Activated CD4-positive, alpha-beta memory T cell treated with anti-CD3 and anti-CD28 coated beads, Interleukin-2, amount 10 ng/mL, durations not matched to agents 7 days and 5 days (primary cell): ENCODE measurements at places on chromosomes 3 and 15. TPM values are rescaled to one million over a fixed set of nuclear protein-coding genes. Genes with fewer than 3 reads are reported as not detected.

Gene GOLGA6L10
- total RNA-seq = 1.1 TPM

- DNase-seq = no peak
Measured at GRCh38 chr3:133994166-133994890, 35.4 kb downstream of the SLCO2A1 start.

GRCh38 chr15:66997212-66997611 is 68.2 kb upstream of the SMAD3 start:
- DNase-seq = no peak

DNA sequence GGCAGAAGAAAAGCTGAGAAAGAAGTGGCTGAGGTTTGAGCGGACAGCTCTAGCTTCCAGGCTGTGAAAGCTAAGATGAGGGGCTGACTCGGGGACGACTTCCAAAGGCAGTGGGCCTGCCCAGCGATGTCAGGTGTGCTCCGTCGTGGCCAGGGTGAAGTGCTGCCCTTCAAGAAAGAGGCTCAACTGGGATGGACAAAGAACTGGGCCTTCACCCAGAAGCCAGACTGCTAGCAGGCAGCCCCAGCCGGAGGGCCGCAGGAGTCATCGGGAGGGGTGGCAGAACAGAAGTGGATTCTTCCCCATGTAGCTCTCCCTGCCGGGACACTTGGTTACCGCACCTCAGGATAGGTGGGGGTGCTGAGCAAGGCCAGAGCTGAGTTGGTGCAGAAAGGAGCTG is 13.1 kb upstream of the SEC13 start:
- DNase-seq = no peak

DNA sequence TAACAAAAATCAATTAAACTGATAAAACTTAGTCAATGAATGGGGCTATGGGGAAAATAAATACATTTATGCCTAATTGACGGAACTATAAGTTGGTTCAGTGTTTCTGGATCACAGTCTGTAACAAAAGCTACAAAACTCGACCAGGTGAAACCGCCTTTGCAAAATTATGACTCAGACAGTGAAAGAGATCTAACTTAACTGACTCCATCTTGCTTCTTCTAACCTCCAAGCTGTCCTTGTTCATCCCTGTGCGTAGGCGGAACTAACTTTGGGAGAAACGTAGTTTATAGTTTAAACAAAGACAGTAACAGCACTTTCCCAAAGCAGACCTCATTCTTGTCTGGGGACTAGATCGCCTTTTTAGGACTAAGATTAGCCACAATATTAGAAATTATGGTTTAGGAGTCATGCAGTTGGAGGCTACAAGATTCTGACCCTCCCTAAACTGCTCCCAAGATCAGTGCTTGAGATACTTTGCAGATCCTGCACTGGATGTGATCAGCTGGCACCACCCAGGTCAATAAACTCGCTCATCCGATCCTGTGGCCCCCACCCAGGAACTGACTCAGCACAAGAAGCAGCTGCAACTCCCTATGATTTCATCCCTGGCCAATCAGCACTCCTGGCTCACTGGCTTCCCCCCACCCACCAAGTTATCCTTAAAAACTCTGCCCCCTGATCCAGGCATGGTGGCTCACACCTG is 7.2 kb upstream of the MFGE8 start:
- peak; percentile 44 for DNase-seq

GRCh38 chr3:77799278-77799677 is 759.4 kb downstream of the ROBO2 start:
- no peak for DNase-seq
